Adrenal gland (tissue), 19 donors: ENCODE measurements at places on chromosomes 12 and 14. TPM values are rescaled to one million over a fixed set of nuclear protein-coding genes. Genes with fewer than 3 reads are reported as not detected.

DNA sequence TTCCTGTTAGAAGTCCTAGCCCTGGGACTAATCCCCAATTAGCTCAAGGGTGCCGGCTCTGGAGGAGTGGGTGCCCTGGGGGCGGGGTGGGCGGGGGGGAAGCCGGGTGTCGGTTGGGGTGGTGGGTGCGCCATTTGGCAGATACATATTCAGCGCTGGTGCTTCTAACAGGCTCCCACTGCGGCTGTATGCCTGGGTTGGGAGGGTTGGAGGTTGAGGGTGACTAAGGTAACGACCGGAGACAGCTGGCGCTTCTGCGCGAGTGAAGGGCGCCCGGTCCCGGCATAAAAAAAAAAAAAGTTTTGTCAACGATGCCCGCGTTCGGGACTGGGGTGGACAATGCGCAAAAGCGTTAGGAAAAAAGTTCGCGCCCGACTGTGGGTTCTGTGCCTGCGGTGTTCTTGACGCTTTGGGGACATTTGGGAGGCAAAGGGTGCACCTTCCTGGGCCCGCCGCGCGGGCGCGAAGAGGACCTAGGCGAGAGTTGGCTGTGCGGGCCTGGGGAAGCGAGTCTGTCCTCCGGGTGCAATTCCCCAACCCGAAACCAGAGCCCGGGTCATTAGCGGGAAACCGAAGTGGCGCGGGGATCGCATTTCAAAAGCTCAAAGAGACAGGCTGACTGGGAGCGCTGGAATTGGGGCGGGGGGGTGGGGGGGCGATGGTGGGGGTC is 19.2 kb downstream of the TBX3 start:
- peaks cover 4% of the 10 kb centered on the region for H3K4me1 ChIP-seq
- no peaks in the 10 kb centered on the region for H3K36me3 ChIP-seq
- H3K27me3 ChIP-seq = no peaks in the 10 kb centered on the region
- no peak for DNase-seq
- H3K27ac ChIP-seq = no peak overlapping the region

SLC25A47 gene
- polyA plus RNA-seq = not detected

GRCh38 chr14:89936654-89937185 is 17.8 kb downstream of the EFCAB11 start:
- H3K27me3 ChIP-seq = no peaks in the 10 kb centered on the region
- no peaks in the 10 kb centered on the region for H3K36me3 ChIP-seq
- DNase-seq = no peak
- no peak overlapping the region for H3K27ac ChIP-seq

- no peak overlapping the region for H3K27ac ChIP-seq
- peaks cover 2% of the 10 kb centered on the region for H3K27me3 ChIP-seq
- no peaks in the 10 kb centered on the region for H3K36me3 ChIP-seq
- no peak overlapping the region for H3K4me3 ChIP-seq
- no peaks in the 10 kb centered on the region for H3K4me1 ChIP-seq
Observed at GRCh38 chr12:1519642-1520041, 74.7 kb downstream of the FBXL14 start.

- H3K4me1 ChIP-seq = no peaks in the 10 kb centered on the region
- no peak overlapping the region for H3K27ac ChIP-seq
Observed at GRCh38 chr14:96931751-96932150, 134.6 kb downstream of the VRK1 start.
